ENCODE measurements at places on chromosomes 7 and 10. TPM values are rescaled to one million over a fixed set of nuclear protein-coding genes. Genes with fewer than 3 reads are reported as not detected.

The CREB5 gene
- total RNA-seq, result 3.5 TPM

The GDF2 gene
- not detected for total RNA-seq

The PYROXD2 gene
- total RNA-seq, result 4.1 TPM

The DEPP1 gene
- total RNA-seq, result 1.4 TPM

The PLEKHA1 gene
- total RNA-seq, result 14.0 TPM

The CUBN gene
- 0.01 TPM for total RNA-seq

The SGCE gene
- total RNA-seq, result 56.0 TPM

The CFTR gene
- not detected for total RNA-seq

Measured in A549 treated with ZK216348 at 1 μM for 4 hours (cell line).